ENCODE measurements at places on chromosomes 5 and 9.

GRCh38 chr9:14752271-14752670 lies 29.7 kb upstream of the CER1 start:
- no peak for DNase-seq

- DNase-seq, result peak; percentile 3
These were observed 437.5 kb downstream of the TMEM232 start for GRCh38 chr5:110288766-110289511.

- DNase-seq, result no peak
These were observed 32.4 kb downstream of the STK32A start for GRCh38 chr5:147267082-147267832.

GRCh38 chr9:742914-743589 lies 98.4 kb upstream of the DMRT1 start:
- DNase-seq, result no peak

- DNase-seq, result no peak
These were observed 88.5 kb downstream of the PRR16 start for GRCh38 chr5:120552638-120553037.

DNA sequence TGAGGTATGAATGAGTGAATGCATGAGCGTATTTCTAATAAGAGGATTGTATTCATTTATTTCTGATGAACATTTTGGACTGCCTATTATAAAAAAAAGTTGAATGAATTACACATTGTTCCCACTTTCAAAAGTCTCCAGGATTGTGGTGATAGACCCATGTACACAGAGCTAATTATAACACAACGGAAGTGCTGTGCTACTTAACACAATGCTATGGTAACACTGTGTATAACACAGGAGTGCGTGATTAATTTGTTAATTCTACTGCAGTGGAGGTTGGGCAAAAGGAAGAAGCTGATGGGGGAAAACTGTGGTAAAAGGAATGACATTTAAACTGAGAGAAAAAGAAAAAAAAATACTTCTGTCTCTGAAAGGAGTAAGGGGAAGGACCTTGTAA lies 147.8 kb upstream of the MEF2C start:
- no peak for DNase-seq

DNA sequence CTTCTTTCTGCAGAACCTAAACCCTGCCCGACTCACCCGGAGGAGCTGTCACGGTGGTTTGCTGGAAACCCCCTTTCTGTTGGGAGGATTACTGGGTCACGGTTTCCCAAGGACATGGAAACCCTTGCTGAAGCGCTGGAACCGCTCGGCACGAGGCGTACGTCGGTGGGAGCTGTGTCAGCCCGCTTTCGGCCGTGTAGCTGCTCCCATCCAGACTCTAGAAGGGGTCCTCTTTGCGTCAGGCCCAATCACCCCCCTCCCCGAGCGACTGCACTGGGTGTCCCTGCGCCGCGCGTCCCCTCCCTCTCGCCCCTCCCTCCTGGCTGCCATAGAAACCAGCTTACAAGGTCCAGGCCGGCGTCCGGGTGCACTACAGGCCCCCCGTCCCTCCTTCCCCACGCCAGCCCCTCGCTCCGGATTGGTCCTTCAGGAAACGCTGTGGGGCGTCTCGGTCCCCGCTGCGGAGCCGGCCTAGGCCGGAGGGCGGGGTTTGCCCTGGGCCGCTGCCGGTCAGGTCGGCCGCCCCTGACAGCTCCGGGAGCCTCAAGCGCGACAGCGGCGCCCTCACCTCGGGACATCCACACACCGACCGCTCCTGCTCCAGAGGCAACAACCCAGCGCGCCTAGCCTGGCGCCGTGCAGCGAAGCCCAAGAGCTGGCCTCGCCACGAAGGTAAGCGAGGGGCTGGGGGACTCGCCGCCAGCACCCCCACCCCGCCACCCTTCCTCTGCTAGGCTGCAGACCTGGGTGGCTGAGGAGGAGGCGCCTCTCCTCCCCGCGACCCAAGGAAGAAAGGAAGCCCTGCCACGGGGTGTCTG lies at the start of gene NIM1K:
Gene NIM1K (plus strand): TSS at position 486 of the 818 bp plus-strand sequence. CDS start 53,551 bp downstream, outside the sequence.
- DNase-seq, result peak; percentile 14

DNA sequence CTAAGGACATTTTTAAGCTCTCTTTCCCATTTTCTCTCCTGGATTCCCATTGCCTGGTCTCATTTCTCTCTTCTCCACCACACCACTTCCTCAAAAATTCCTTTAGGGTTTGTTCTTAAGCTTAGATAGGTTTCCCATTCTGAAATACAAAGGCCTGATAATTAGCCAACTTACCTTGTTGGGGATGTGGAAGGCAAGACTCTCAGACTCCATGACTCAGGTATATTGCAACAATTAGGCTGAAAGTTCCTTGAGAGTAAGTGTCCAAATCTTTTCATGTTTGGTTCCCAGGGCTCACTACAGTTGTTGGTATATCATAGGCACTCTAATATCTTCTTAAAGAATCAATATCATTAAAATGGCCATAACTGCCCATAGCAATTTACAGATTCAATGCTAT lies 43.6 kb downstream of the FXN start:
- no peak for DNase-seq

DNA sequence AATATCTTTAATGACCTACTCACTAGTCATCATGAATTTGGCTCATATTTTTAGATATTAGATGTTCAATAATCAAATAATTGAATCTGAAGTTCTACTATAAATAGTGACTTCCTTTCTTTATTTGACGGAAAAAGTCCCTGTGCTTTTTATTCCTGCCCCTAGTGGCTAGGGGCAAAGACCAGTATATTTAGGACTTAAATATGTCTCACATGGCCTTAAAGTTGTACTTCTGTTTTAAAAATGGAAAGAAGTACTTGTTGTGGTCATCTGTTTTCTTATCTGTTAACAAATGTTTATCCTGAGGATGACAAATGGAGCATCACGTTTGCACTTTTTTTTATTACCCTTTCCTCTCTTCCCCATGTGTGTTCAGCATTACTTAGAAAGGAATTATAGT lies 89.2 kb upstream of the GRHPR start:
- peak; percentile 6 for DNase-seq

- no peak for DNase-seq
These were observed 736.3 kb downstream of the TAF11L14 start for GRCh38 chr5:18370531-18370930.

DNA sequence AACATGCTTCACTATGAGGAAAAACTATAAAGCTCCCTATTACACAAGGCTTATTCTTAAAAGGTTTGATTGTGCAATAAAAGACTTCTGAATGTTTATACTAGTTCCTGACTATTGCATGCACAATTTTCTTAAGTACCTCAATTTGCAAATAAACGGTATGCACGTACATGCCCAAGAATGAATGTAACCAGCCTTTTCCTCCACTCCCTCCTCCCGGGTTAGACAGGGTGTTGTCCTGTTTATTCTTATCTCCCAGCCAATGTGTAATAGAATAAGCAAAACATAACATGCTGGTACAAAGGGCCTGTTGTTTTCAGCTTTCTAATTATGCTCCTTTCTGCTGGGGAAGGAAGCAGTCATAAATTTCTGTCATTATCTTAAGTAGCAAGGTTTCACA lies 79.1 kb downstream of the AOPEP start:
- peak; percentile 93 for DNase-seq

GRCh38 chr5:84028093-84028492 lies 307.4 kb upstream of the HAPLN1 start:
- peak; percentile 14 for DNase-seq

GRCh38 chr5:158368686-158369085 lies 509.7 kb upstream of the CLINT1 start:
- no peak for DNase-seq

- DNase-seq, result no peak
These were observed 565.0 kb downstream of the DMRTA1 start for GRCh38 chr9:23011669-23012068.

DNA sequence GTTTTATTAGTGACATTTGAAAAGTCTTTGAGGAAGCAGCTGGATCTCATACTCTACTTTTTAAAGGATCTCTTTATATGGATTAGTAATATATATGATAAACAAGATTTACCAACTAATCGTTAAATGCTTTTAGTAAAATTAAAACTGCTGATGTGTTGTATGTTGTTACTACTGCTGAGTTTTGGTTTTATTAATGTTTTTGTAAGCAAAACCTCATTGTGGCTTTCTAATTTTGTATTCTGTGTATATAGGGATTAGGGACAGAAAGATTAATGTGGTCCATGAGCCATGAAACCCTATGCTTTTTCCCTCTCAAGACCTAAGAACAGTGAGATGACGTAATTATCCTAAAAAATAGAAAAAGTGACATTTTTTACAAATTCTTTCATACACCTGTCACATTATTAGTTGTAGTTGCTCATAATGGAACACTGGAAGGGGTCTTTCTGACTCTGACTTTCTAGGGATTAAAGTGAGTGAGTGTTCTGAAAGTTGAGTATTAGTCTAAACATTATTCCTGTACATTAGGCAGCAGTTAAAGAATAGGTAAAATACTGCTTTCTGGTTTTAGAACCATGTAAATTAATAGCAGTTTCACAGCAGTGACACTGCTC lies 85.9 kb downstream of the SLC12A2 start:
- DNase-seq, result no peak

GRCh38 chr5:173163219-173163618 lies 18.9 kb downstream of the BNIP1 start:
- DNase-seq, result peak; percentile 66

GRCh38 chr9:6598249-6598725 lies 47.2 kb downstream of the GLDC start:
- DNase-seq, result no peak

GRCh38 chr5:115284021-115284420 lies 12.4 kb downstream of the CCDC112 start:
- no peak for DNase-seq

DNA sequence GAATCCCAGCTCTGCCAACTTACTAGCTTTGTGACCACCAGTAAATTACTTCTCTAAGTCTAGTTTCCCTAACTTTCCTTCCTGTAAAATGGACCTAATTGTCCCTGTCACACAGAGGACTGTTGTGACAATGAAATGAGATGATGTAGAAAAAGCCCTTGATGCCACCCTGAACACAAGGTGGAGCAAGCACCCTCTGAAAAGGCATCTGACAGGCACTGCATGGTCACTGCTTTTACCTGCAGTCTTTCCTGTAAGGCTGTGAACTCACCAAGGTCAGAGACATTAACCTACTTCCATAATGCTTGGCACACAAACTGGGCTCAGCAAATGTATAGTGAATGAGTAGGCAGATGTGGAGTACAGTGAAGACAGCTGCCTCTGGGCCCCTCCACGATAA lies 6.1 kb downstream of the SLC31A2 start:
- DNase-seq, result no peak

GRCh38 chr9:81607593-81608288 lies 81.6 kb downstream of the TLE1 start:
- no peak for DNase-seq

GRCh38 chr9:132068605-132069004 lies 11.1 kb downstream of the MED27 start:
- DNase-seq, result no peak

- no peak for DNase-seq
These were observed 6.7 kb downstream of the EPB41L4A start for GRCh38 chr5:112412346-112412745.
